ENCODE measurements at places on chromosomes 4 and X.

GRCh38 chr4:138510053-138510452, 267.9 kb upstream of the SLC7A11 start:
- ATAC-seq = no peak

DNA sequence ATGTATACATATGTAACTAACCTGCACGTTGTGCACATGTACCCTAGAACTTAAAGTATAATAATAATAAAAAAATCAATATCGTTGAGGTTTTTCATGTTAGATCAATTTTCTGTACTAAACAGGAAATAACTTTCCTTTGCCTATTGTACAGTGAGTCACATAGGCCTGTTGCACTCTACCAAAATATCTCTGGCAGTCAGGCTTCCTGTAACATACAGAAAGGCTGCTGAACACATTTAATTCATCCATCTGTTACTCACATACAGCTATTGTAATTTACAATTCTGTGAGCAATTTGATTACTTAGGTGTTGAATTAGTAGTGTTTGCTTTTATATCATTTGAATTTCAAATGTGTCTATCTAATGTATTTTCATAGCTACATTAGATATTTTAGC, 427.8 kb downstream of the TMA16 start:
- ATAC-seq = no peak

DNA sequence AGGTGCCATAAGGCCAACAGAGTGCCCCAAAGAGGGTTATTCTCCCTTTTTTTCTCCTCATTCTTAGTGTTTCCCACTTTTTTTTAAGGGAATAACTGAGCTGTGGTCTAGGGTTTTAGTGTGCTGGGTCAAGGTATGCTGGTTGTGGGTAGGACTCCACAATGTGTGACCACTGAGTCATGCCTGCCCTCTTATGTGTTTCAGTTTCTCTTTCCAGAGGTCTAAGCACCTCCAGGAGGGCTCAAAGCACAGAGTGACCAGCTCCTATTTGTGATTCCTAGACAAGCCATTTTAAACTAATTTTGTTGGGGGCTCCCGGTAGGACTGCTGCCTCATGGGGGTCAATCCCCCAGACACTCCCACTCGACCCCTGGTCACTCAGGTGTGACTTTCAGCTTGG, 80.5 kb upstream of the GC start:
- no peak for ATAC-seq

- no peak for ATAC-seq
Observed at GRCh38 chr4:3878678-3879077, 112.5 kb downstream of the ADRA2C start.

DNA sequence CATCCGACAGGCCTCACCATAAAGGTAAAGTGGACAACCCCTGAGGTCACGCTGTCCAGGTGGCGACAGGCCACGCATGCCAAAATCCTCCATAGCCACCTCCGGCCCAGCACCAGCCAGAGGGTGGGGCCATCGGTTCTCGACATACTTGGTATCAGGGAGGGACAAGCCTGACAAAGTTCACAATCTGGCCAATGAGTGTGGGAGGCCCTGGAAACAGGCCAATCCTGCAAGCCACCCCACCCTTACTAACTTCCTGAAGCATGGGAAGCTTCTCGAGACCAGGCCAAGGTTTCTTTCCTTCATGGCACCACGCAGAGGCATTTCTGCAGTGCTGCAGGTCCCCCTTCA, 73.8 kb downstream of the MTMR1 start:
- ATAC-seq = no peak

DNA sequence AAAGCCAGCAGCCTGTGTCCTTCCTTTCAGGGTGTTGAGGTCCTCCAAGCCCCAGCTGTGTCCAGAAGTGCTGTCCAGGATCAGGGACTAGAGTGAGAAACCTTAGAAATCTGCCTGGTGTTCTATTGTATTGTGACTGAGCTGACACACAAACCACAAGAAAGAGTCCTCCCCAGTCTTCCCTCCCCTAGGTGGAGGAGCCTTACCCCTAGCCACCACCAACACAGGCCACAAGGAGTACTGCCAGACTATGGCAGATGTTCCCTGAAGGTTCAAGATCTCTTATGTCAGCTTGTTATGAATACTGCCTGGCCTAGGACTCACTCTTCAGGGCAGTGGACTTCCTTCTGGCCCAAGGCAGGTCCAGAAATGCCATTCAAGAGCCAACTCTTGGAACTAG, 514.1 kb upstream of the PITX2 start:
- ATAC-seq = no peak

DNA sequence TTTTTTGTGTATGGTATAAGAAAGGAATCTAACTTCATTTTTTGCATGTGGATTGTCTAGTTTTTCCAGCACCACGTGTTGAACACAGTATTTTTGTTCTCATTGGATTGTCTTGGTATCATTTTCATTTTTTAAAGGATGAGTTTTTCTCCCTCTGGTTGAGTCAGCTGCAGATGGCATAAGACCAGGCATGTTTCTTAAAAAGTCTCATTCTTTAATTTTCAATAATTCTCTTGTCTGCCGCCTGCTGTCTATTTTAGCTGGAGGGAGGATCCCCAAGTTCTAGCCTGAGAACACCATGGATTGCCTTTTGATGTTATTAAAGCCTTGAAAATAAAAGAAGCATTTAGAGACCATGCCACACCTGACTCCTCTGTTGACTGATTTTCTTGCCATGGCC, 263.8 kb downstream of the ARHGAP24 start:
- no peak for ATAC-seq

DNA sequence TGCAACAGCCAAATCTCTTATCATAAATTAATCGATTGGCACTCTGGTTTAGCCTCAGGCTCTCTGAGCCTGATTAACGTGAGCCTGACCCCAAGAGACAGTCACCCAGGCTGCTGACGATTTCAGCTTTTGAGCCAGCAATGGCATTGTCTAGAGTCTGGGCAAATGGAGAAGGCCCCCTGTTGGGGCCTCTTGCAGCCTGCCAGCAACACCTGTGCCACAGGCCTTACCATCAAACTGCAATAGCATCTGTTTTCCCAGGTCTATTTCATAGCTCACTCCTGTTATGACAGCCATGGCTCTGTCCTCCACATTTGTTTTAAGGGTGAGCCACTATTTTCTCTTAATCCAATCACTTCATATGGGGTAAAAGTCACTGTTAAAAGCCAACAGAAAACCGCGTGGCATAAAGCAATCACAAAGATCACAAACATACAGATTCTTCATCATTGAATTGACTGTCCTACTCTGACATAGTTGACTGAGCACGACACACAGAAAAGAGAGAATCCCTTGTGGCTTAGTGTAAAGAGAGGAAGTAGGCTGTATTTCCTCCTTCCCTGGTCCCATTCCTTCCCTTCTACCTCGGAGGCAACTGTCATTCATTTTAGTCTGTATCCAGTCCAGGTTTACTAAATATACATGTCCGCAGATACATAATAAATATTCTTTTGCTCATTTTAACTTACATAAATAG, 47.8 kb downstream of the SLC9A7 start:
- ATAC-seq = peak; percentile 24

DNA sequence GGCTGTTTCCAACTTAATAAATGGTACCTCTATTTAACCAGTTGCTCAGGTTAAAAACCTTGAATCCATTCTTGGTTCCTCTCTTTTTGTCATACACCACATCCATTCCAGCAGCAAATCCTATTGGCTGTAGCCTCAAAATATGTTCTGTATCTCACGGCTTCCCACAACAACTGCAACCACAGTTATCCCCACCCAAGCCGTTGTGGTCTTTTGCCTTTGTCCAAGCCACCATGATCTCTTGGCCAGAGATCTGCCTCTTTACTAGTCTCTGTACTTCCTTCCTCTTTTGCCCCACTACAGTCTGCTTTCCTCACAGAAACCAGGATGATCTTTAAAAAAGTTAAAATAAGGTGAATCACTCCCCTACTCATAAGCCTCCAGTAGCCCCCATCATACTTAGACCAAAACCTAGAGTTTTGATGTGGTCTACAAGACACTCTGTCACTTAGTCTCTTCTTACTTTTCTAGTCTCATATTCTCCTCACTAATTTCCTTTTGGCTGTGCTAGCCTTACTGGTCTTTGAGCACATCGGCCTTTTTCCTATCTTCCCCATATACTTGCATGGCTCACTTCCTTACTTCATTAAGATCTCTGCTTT, 10.3 kb downstream of the MAOA start:
- ATAC-seq = peak; percentile 80

- ATAC-seq = no peak
Observed at GRCh38 chr4:165625281-165625680, 246.5 kb downstream of the CPE start.

DNA sequence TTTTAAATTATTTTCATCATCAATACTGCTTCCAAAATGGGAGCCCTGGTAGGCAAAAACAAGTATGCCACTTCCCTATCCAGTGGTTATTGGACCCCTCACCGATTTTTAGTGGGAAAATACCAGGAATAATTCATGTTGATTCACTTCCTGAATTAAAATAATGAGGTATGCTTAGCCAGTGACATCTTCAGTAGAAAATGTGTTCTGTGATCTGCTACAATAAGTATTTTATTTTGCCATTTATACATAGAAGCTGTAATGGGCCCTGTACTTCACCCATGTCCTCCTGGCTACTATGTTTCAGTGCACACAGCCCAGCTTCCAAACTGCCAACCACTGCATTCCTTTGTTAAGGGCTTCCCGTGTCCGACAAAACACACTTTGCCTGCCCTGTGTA, 41.0 kb upstream of the KLHL34 start:
- ATAC-seq = no peak

DNA sequence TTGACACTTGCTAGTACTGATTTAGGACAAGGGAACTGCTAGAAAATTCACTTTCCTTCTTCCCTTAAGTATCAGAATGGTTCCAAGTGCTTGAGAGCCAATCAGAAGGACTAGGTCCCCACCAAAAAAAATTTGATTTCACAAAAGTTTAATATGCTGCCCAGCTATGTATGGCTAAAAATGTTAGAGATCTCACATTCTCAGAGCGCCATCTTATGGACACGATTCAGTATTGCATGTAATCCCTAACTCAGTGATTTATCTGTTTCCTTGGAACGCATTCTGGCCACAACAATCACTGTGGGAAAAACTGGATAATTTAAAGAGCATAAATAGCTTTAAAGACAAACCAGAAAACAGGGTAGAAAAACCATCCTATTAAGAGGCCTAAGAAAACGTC, 255.1 kb upstream of the GPC4 start:
- no peak for ATAC-seq

- no peak for ATAC-seq
Observed at GRCh38 chrX:124679199-124679598, 332.8 kb downstream of the SH2D1A start.

- ATAC-seq = no peak
Observed at GRCh38 chrX:110795645-110796406, at the start of gene CHRDL1. Gene CHRDL1, minus strand, starts transcription at chrX:110795817. Its CDS starts 3,636 bp downstream, at chrX:110792181.

DNA sequence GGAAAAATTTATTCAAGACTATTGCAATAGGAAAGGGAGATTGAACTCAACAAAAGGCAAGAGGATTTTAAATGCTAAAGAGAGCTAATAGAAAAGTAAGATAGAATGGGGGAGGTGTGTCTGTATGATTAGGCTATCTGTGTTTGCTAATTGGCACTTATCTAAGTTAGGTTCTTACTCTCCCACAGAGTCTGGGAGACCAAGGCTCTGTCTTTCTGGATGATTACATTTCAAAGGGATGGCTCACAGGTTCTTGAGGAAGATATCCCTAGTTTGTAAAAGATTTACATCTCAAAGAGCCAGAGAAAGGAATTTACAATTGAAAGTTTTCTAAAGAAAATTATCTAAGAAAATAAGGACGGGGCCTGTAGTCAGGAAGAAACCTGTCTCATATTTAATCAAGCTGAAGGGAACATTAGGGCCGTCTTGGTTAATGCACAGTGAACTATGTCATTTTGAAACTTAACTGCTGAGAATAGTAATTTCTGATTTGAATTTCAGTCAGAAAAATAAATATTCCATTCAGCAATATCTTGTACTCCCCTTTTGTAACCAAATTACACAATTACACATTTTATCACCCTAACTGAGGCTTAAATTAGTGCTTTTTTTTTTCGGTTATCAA, 75.8 kb downstream of the MAGEB10 start:
- ATAC-seq = no peak

DNA sequence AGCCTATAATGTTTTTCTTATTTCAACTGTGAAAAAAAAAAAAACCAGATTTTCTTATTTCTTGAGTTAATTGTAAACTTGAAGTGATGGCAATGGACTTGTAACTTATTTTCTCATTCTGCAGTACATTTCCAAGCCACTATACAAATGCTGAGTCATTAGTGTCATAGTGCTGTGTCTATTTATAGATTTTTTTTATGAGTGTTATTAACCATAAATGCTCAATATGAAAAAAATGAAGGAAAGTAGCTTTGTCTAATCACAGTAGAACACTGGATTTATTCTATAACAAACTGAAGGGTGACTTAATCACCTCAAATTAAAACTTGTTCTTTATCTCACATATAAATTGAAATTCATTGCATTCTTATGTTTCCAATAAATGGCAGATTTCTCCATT, 718.6 kb downstream of the CCSER1 start:
- ATAC-seq = no peak

- ATAC-seq = no peak
Observed at GRCh38 chr4:92714640-92715039, 410.9 kb downstream of the GRID2 start.

- no peak for ATAC-seq
Observed at GRCh38 chrX:12026481-12026880, 111.8 kb upstream of the FRMPD4 start.

DNA sequence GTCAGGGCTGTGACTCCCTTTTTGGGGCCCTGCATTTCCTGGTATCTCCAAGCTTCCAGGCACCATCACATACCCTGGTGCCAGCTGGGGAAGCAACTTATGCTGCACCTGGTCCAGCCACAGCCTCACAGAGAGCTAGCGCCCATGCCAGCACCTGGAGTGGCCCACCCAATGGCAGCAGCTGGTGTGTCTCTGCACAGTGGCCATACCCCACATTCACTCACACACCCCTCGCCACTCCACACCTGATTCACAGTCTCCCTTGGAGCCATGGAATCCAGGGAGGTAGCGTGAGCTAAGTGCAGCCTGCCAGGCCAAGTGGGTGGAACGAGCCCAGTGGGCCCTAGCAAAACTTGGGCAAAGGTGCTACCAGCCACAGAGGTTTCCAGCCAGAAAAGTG, 56.8 kb downstream of the COX18 start:
- no peak for ATAC-seq

GRCh38 chr4:168154546-168155277, 62.4 kb downstream of the ANXA10 start:
- ATAC-seq = no peak

- ATAC-seq = no peak
Observed at GRCh38 chrX:106670631-106671030, 55.9 kb upstream of the RNF128 start.

DNA sequence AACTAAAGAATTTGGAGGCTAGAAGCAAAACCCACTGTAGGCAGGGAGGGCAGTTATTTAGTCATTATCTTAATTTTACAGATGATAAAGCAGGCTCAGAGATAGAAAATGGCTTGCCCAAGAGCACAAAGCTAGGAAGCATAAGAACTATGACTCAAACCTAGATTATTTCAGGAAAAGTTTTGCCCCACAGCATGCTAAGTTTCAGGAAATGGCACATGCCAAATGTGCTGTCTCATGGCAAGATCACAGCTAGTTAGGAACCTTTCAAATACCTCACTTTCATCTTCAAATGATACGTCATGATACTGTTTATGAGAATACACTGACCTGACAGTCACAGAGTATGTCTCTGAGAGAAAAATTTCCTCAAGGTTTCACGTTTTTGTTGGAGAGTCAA, 78.5 kb upstream of the SPANXC start:
- ATAC-seq = no peak

GRCh38 chrX:154908821-154909220, 22.7 kb downstream of the F8A1 start:
- ATAC-seq = no peak

GRCh38 chr4:106140601-106141000, 175.4 kb downstream of the TBCK start:
- ATAC-seq = no peak

Measured in activated T-helper 17 cell treated with anti-CD3 and anti-CD28 coated beads, Interleukin-2, amount 50 U/mL, for 72 hours (primary cell).